ENCODE measurements at places on chromosomes 13 and 19. TPM values are rescaled to one million over a fixed set of nuclear protein-coding genes. Genes with fewer than 3 reads are reported as not detected.

ZIK1 gene
- 3.3 TPM for total RNA-seq

GPR4 gene
- 5.4 TPM for total RNA-seq

ONECUT3 gene
- not detected for total RNA-seq

PTH2 gene
- total RNA-seq: not detected

LSR gene
- total RNA-seq: 6.8 TPM

FLT3LG gene
- total RNA-seq: 4.7 TPM

DIAPH3 gene
- 0.46 TPM for total RNA-seq

RNF113B gene
- total RNA-seq: not detected

ZNF585A gene
- total RNA-seq: 10.3 TPM

ZIM2 gene
- not detected for total RNA-seq

KLF16 gene
- total RNA-seq: 11.0 TPM

OR7C1 gene
- total RNA-seq: not detected

KL gene
- total RNA-seq: 1.5 TPM

ZNF865 gene
- 16.9 TPM for total RNA-seq

SPRY2 gene
- total RNA-seq: 40.0 TPM

LRRC25 gene
- 5.0 TPM for total RNA-seq

BRSK1 gene
- 2.4 TPM for total RNA-seq

PROZ gene
- not detected for total RNA-seq

ZNF626 gene
- total RNA-seq: 7.5 TPM

WTIP gene
- total RNA-seq: 21.8 TPM

ETV2 gene
- 0.68 TPM for total RNA-seq

- peak; percentile 85 for DNase-seq
Measured at GRCh38 chr19:36331353-36332228, 47.4 kb downstream of the ZFP14 start.

GRCh38 chr19:46840498-46840942 is 10.1 kb downstream of the AP2S1 start:
- DNase-seq: no peak

GRCh38 chr13:66154354-66154753 is 1075.8 kb downstream of the PCDH9 start:
- DNase-seq: no peak

DNA sequence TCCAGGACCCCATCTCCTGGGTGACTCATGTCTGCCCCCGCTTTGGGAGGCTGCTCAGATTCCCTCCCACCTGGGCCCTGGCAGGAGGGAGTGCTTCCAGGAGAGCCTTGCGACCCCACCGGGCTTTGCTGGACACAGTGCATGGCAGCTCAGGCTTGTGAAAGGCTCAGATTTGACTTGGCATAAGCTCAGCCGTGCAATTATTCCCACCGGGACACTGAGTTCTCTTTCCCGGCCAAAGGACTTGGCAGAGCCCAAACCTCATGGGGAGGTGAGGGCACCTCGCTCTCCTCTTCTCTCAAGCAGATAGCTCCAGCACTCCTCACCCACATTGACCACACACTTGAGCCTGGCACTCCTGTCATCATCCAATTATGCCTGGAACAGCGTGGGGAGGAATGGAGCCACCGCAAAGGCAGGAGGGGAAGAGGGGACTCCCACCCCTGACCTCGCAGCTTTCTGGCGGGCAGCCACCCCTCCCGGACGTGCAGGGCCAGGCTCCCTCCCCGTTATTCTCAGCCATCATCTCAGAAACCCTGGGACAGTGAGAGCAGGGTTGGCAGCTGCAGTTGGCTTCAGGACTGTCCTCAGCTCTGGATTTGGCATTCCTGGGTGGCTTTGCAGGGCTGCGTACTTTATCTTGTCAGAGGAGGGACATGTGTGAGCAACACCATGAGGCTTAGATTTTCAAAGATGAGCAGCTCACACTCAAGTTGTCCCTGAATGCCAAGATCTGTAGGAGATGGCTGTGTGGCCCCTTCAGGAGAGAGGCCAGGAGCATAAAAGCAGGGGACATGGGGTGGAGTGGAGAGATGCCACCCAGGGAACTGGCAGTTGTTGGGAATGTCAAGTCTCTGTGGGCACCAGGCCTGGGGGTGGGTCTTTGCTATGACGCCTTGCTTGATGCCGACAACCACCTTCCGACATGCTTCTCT is 306.2 kb downstream of the TEX29 start:
- peak; percentile 85 for DNase-seq

DNA sequence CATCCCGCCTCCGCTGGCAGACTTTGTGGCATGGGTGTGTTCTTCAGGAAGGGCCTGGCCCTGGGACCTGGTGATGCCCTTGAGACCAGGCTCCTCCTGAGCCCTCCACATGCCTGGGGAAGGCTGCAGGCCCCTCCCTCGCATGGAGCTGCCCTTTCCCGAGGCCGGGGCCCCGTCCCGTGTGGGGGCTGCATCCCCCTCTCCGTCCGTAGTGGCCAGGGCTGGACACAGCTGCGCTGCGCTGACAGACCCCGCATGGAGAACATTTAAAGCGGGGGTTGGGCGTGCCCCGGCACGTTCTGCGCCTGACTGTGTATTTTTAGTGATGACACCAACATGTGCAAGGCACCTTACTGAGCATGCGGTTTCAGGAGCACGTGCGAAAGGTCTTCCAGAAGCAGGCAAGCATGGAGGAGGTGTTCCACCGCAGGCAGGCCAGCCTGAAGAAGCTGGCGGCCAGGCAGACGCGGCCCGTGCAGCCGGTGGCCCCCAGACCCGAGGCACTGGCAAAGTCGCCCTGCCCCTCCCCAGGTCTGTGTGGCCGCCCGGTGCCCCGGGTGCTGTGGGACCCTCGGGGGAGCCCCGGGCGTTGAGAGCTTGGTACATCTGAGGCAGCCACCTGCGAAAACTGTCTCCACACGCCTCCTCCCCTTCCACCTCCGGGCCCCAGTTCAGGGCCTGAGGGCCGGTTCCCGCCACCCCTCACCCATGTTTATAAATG is 28.8 kb upstream of the F7 start:
- DNase-seq: peak; percentile 63

DNA sequence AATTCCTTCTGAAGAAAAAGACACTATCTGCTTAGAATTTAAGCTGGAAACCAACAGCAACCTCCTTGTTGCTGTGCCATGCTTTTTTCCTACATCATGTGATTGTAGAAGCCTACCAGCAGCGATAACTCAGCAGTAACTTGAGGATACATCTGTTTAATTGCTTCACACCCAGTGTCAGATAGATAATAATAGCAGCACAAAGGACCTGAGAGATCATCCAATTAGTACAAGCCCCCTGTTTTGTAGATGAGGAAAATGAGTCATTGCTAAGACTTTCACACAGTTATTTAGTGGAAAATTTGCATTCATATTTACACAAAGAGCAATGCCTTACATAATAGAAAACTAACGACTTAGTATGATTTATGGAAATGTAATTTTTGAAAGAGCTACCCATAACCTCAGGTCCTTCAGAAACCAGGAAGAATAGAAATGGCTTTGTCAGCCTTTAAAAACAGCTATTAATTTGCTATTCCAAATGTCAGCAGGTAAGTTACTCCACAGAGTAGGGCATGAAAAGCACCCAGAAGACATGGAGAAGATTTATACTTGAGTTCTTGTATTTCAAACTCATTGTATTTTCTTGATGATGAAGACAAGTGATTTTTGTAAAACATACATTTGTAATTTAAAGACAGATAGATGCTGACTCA is 93.7 kb upstream of the SGCG start:
- no peak for DNase-seq

- no peak for DNase-seq
Measured at GRCh38 chr13:42055500-42056085, 7.1 kb downstream of the DGKH start.

- DNase-seq: no peak
Measured at GRCh38 chr13:23456437-23457210, 23.1 kb upstream of the SACS start.

DNA sequence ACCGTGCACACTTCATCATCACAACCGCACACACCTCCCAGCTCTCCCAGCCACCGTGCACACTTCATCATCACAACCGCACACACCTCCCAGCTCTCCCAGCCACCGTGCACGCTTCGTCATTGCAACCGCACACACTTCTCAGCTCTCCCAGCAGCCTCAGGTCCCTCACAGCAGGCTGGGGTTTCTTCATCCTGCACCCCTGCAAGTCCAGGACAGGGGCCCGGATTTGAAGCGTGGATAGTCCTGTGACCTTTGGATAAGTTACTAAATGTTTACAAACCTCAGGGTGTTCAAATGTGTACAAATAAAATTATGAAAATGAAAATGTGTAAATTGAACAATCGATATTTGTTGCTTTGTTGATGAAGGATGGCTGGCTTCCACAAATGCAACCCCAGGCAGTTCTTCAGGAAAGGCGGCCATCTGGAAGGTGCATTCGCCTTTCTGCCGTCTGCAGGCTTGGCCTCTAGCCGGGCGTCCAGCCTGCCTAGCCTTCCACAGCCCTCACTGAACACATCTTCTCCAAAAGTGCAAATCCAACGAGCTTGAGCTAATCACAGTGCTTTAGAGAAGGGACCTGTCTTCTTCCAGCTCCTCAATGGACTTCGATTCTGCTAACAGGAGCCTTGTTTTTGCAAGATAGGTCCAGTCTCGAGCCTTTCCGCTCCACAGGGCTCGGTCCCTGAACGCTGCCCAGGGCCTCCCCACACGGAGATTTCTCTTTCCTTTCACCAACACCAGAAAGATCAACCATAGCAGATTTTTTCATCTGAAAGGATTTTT is 74.2 kb downstream of the SPACA7 start:
- no peak for DNase-seq

GRCh38 chr13:113545455-113545930 is 39.1 kb upstream of the TFDP1 start:
- DNase-seq: no peak

GRCh38 chr19:34963573-34964406 is at the start of gene ZNF792:
ZNF792 (minus strand) TSS chr19:34964229; CDS start chr19:34963662, 567 bp downstream.
- peak; percentile 83 for DNase-seq

- no peak for DNase-seq
Measured at GRCh38 chr13:110662777-110663443, 43.0 kb downstream of the CARS2 start.

GRCh38 chr19:3129112-3129511 is 6.7 kb upstream of the GNA15 start:
- DNase-seq: no peak

- DNase-seq: no peak
Measured at GRCh38 chr13:100619940-100620339, 31.4 kb upstream of the GGACT start.

DNA sequence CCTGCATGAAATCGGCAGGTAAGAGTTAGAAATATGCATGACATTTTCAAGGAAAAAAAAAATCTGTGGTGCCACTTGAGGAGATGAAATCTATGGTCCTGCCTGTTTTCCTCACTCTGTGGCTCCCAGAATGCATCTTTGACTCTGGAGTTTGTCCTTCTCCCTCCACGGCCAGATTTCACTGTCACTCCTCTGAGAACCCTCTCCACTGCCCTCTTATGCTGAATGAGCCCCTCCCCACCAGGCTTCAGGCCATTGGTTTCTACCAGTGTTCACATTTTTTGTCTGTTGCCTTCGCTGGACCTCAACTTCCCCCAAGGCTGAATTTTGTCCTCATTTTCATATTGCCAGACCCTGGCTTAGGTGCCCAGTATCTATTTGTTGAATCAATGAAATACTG is 235.0 kb downstream of the ZIC5 start:
- no peak for DNase-seq

- DNase-seq: no peak
Measured at GRCh38 chr13:44280456-44280855, 93.2 kb upstream of the SERP2 start.

DNA sequence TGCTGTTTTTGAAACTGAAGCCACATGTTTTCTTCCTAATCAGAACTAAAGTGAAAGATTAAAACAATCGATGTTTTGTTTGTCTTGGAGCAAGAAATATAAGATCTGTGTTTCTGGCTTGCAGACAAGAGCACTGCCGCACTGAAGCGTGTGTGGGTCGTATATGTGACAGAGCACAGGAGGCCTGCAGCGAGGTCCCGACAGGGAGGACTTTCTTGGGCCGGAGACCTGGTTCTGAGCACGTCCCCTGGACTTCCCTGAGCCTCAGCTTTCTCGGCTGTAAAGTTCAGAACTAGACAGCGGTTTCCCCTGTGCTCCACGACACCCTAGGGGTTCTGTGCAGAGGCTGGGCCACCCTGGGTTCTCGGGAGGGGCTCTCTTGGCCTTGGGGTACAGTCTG is 60.5 kb downstream of the GADD45B start:
- DNase-seq: peak; percentile 64

DNA sequence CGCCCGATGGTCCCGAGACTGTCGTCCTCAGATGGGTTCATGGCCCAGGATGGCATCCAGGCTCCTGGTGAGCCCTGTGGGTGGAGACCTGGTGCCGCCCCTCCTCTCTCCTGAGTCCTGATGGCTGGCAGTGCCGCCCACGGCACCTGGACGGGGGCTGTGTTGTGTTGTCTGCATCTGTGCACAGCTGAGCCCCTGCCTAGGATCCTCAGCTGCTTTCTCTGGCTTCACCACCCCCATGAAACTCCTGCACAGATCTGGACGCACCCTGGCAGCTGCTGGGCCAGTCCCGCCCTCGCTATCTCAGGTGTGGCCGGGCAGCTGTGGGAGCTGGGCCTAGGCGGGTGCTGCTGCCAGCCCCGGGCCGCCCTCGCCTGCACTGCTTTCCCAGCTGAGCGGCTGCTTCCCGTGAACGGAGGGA is 27.7 kb downstream of the MCF2L start:
- peak; percentile 37 for DNase-seq

- no peak for DNase-seq
Measured at GRCh38 chr13:112145551-112146360, 78.8 kb downstream of the SOX1 start.

GRCh38 chr19:48297975-48298374 is 27.4 kb upstream of the EMP3 start:
- DNase-seq: no peak

- no peak for DNase-seq
Measured at GRCh38 chr13:80145171-80145690, 195.7 kb downstream of the SPRY2 start.

GRCh38 chr13:36612230-36612629 is 61.6 kb upstream of the SERTM1 start:
- no peak for DNase-seq

DNA sequence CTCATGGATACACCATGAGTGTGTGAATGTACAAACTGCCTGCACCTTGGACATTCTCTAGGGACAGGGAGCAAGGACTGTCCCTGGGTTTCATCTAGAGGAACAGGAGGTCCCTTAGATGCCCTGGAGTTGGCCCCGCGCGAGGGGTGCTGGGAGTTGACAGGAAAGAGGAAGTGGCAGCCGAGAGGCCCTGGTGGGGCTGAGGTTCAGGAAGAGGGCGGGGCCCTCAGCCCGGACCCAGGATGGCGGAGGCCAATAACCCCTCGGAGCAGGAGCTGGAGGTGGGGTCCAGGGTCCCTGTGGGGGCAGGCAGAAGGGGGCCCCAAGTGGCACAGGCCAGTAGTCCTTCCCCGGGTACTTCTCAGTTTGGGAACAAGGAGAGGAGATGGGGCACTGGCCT is 6.9 kb downstream of the PKN1 start:
- DNase-seq: peak; percentile 97

DNA sequence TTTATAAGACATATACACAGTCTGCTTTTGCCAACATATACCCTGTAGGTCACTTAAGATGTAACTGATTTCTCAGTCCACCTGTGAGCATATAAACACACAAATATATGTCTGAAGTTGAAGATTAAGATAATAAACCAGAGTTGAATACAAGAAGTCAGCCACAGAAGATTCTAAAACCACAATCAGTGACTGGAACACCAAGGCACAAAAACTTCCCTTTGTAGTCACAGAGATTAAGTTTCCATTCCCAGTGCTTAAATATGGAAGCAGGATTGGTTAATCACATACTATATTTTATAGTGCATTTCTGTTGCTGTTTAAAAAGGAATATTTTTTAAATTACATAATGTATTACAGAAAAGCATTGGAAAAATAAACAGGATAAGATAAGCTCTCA is 39.9 kb downstream of the MTMR6 start:
- no peak for DNase-seq
